ENCODE measurements at places on chromosomes 3 and 15.

DNA sequence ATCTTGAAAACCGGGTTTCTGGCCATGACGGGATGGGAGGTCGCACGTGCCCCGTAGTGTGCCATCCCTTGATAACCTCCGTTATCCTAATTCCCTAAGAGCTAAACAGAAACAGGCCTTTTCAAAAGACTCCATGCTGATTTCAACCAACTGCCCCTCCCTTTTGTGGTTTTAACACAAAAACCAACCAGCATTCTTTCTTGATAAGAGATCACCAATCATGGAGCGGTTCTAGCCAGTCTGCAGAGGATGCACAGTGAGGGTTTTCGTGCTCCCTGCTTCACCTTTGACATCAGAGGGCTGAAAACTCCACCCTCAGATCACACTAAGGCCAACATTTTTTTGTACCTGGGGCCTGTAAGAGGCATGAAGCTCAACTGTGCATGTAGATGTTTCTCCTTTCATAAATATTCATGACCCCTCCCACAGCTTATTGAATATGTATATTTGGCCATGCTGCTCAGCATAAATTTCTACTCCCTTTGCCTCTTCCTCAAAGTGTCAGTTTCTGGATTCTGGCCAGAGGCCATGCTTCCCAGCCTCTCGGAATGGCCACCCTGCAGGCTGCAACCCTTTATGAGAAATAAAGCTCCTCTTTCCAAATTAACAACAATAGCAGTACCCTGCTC is 41.3 kb downstream of the FAM3D start:
- DNase-seq: no peak

DNA sequence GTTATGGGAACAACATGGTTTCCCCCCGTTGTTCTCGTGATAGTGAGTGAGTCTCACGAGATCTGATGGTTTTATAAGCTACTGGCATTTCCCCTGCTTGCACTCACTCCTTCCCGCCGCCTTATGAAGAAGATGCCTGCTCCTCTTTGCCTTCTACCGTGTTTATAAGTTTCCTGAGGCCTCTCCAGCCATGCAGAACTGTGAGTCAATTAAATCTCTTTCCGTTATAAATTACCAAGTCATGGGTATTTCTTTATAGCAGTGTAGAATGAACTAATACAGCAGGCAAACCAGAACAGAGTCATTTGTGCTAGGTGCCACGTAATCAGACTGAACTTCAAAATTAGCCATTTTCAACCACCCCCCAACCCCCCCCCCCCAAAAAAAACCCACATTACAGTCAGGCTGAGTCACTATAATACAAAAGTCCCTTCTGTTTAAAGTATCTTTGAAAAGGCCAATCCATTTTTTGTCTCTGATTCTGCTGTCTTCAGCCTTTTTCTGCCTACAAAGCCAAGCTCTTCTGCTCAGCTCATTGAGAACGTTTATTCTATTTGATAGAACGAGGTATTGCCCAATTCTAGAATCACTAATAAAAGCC is 4.1 kb downstream of the OR4F6 start:
- DNase-seq: no peak

- DNase-seq: no peak
Measured at GRCh38 chr3:79810581-79810980, 42.8 kb upstream of the ROBO1 start.

- DNase-seq: no peak
Measured at GRCh38 chr3:145942052-145942451, 218.9 kb downstream of the PLOD2 start.

- DNase-seq: no peak
Measured at GRCh38 chr15:85837881-85838280, 43.2 kb upstream of the KLHL25 start.

GRCh38 chr3:48026951-48027908 is 11.0 kb upstream of the MAP4 start:
- no peak for DNase-seq
